Stimulated activated CD4-positive, alpha-beta T cell treated with anti-CD3 and anti-CD28 coated beads, Interleukin-1b, Interleukin-23, amount 100 ng/mL, for 4 hours (primary cell): ENCODE measurements at places on chromosomes 4 and X.

DNA sequence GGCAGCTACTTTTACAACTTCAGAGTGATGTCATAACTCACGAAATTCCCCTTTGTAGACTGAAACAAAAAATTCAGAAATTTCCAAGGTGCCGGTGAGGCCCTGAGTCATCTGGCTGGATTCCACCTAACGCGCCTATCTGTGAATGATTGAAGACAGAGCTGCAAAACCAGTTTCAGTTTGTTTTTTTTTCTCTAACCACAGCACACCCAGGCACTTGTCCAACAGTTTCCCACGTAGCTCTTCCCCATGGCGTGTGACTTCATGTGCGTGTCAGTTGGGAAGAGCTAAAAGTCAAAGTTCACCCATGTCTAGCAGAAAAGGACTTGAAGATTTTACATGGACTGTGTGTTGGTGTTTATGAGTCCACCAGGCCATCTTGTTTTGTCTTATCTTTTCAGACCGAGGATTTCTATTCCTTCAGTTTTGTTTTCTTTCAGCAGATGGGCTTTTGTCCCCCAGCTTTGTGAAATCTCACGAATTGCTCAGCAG is 16.4 kb downstream of the TCEANC start:
- DNase-seq: peak; percentile 25

DNA sequence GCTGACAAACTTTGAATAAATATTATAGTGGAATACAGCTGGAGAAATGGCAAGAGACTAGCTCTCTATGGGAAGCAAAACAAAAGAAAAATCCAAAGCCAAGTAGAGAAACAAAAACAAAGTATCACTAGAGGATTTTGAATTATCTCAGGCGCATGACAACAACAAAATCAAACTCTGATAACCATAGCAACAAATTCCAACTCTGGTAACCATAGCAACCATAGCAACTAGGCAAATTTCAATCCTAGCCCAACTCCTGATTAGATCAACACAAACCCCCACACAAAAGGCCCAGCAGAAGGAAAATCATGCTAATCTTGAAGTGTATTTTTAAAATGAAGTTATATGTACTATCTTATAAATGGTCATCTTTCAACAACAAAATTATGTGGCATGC is 98.4 kb upstream of the MAGEE2 start:
- DNase-seq: no peak

GRCh38 chr4:139266583-139267257 is 13.3 kb downstream of the MGARP start:
- peak; percentile 18 for DNase-seq

- no peak for DNase-seq
Measured at GRCh38 chrX:54754854-54755253, 43.2 kb downstream of the ITIH6 start.

DNA sequence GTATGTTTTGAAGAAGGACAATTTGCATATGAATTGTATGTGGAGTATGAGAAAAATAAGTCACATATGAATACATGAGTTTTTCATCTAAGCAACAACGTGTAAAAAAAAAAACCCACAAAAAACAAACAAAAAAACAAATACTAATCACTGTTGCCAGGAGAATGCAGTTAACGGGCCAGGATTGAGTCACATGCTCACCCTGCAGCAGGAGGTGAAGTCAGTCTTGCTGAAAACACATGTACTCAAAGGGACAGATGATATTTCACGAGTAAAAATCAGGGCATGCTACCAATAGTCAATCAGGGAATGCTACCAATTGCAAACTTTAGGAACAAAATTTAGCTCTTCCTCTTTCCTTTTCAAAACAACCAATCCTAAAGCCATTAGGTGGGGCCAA is 10.4 kb upstream of the DCLK2 start:
- DNase-seq: no peak
